BJ (cell line): ENCODE measurements at places on chromosomes 16 and 17.

DNA sequence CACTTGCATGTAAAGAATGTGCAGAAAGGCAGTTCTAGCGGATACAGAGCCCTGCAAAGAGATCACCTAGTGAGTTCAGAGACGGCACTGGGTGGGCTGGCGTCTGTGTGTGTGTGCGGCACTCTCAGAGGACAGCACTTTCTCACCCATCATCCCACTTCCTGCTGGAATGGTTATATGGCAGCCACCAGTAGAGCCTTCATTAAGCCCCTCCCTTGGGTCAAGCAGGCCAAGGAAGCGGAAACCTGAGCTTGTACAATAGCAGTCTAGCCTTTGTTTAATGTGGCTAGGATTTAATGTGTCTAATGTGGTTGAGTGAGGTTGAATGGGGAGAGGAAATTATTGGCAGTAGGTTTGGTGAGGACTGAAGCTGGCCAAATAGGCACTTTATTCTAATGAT, 88.3 kb upstream of the ELAC2 start:
- no peak for DNase-seq

- no peak for DNase-seq
These were observed 51.7 kb upstream of the SEC14L1 start for GRCh38 chr17:77089124-77089490.

DNA sequence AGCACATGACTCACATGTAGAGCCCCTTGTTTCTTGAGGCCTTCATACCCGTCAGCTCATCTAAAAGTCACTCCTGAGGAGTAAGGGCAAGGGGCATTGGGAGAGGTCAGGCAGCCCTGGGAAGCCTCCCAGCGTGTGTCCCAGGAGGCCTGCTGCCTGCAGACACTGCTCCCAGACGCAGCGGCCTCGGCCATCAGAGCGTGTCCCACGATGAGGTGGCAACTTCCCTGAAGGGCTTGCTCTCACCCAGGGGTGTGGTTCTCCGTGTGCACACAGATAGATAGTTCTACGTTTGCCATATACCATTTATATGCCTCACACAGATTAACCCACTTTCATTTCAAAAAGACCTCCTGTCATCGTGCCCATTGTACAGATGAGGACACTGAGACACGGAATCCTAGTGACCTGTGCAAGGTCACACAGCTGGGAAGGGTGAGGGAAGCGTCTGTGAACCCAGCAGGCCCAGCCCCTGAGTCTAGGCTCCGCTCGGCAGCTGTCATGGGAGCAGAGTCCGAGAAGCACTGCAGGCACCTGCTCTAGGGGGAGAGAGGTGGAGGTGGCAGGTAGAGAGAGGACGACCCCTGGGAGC, 8.3 kb downstream of the TUBB3 start:
- DNase-seq: no peak

- no peak for DNase-seq
These were observed 16.0 kb upstream of the APRT start for GRCh38 chr16:88827727-88828126.

DNA sequence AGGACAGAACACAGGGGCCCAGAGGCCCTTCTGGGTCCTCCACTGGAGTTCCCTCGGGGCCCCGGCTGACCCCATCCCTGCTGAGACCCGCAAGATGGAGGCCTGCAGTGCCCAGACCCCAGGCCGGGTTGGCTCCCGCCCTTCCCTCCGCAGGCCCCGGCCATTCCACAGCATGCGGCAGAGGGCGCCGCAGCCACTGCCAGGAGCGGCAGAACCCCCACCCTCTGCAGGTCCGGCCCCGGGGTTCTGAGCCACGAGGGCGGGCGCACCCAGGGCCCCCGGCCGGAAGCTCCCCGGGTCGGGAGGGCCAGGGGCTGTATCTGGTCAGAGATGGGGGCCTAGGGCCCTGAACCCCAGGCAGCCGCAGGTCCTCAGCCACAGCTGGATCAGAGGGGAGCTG, 2.4 kb upstream of the PERCC1 start:
- DNase-seq: no peak

- DNase-seq: no peak
These were observed 59.1 kb downstream of the TIMM22 start for GRCh38 chr17:1055751-1056645.

DNA sequence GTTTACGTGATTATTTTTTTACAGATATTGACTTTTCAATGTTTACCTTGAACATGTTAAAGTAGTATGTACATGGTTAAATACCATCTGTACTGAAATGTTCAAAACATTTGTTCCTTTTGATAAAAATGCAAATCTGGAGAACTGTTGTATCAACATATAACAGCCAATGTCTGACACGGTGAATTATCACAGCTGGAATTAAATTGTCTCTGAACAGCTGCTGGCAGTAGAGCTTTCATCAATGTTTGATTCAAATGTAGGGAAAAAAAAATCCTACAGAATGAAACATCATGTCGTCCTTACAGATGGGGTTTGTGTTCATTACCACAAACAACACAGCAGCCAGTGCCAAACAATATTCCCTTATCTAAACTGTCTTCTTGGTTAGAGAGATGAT, 79.9 kb downstream of the TOX3 start:
- DNase-seq: no peak

GRCh38 chr17:2158396-2158780, 103.5 kb downstream of the HIC1 start:
- no peak for DNase-seq

GRCh38 chr17:37391146-37391545, 15.4 kb downstream of the C17orf78 start:
- no peak for DNase-seq

GRCh38 chr17:42754782-42755181, 6.2 kb upstream of the RAMP2 start:
- no peak for DNase-seq

DNA sequence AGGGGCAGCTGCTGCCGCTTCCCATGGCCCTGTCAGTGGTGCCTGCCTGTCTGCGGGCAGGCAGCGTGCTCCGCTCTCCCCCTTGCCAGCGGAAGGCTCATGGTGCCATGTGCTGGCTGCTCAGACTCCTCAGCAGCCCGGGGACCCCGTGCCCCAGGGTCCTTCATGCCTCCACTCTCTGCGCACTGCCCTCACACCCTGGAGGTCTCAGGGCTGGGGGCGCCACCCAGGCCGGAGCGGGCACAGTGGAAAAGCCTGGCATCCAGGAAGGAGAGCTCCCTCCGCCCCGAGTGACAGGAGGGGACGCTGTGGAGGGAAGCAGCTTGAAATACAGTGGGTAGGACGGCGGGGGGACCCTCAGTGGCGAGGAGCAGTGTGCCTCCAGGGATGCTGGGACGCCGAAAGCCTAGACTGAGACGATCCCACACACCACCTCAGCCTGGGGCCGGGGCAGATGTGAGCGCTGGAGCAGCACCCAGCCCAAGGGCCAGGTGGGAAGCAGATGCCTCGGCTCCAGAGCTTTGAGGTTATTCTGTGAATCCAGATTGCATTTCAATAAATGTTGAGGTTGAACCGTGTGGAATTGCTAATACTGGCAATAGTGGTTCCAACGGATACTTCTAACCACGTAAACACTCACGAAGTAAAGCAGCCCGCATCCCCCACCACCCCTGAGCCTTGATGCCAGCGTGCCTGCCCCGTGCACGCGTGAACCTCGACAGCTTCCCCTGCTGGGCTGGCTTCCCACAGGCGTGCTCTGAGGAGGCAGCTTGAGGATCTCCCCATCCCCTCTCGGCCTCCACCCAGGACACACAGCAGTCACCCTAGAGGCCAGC, 6.5 kb downstream of the TMEM204 start:
- DNase-seq: no peak

GRCh38 chr17:81322271-81323082, 27.4 kb upstream of the SLC38A10 start:
- DNase-seq: no peak

- no peak for DNase-seq
These were observed 75.2 kb upstream of the CIBAR2 start for GRCh38 chr16:85187447-85187846.

DNA sequence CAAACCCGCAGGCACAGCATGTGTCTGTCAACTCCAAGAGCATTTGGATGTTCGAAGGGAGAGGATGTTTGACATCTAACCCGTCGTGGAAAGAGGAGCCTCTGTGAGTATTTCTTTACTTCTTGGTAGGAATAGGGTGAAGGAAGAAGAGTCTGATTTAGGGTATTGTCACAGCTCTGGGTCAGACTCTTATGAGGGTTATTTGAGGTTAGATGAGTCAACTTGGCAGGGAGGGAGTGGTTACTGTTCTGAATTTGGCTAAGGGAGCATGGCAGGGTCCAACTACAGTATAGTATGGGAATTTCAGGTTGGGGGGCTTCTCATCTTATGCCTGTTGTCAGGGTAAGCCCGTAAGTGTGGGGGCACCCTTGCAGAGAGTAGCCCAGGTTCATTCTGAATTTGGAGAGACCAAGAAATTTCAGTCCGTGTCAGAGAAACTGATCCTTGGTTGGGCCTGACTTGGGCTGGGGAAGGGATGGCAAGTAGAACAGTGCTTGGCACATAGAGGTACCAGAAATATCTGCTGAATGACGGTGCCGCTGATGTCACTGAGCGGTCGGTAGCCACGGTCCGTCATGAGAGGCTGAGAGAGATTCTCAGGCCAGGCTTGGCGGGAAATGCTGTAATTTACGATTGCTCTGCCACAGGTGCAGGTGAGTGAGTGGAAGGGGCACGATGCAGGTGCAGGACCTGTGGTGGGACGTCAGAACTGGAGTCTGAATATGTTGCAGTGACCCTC, 43.2 kb downstream of the MYH3 start:
- no peak for DNase-seq

GRCh38 chr17:31095236-31096105, 694 bp downstream of the NF1 start:
- no peak for DNase-seq

- DNase-seq: no peak
These were observed 95.2 kb upstream of the CIBAR2 start for GRCh38 chr16:85207357-85207921.

- no peak for DNase-seq
These were observed 35.2 kb upstream of the KIFC3 start for GRCh38 chr16:57837305-57838125.

DNA sequence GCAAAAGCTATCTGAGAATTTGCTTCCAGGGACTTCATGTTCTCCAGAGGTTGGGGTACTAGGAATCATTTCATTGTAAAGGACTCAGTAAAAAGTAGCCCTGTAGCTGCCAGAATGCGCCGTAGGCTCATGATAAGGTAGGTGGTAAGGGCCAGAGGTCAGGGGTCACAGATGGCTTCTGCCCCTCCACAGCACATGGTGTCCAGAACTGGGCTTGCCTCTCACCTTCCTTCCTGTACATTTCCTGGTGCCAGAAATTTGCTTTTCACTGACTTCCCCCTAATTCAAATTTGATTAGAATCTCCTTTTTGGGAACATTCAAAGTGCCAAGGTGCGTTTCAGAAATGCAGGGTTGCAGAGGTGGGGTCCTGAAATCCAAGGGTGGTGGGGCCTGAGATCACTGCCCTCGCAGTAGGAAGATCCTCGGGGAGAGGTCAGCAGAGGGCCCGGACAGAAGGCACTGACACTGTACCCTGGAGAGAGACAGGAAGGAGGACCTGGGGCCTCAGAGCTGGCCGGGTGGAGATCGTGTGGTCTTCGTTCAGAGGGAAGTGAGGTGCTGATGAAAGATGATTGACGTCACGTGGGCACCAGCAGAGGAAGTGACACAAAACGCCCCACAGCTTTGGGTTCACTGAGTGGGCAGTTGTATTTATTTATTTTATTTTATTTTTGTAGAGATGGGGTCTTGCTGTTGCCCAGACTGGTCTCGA, 25.5 kb upstream of the METRNL start:
- DNase-seq: no peak
